Activated naive CD4-positive, alpha-beta T cell treated with Interleukin-2 at 50 U/mL for 16 hours (primary cell): ENCODE measurements at places on chromosomes 5 and 9.

DNA sequence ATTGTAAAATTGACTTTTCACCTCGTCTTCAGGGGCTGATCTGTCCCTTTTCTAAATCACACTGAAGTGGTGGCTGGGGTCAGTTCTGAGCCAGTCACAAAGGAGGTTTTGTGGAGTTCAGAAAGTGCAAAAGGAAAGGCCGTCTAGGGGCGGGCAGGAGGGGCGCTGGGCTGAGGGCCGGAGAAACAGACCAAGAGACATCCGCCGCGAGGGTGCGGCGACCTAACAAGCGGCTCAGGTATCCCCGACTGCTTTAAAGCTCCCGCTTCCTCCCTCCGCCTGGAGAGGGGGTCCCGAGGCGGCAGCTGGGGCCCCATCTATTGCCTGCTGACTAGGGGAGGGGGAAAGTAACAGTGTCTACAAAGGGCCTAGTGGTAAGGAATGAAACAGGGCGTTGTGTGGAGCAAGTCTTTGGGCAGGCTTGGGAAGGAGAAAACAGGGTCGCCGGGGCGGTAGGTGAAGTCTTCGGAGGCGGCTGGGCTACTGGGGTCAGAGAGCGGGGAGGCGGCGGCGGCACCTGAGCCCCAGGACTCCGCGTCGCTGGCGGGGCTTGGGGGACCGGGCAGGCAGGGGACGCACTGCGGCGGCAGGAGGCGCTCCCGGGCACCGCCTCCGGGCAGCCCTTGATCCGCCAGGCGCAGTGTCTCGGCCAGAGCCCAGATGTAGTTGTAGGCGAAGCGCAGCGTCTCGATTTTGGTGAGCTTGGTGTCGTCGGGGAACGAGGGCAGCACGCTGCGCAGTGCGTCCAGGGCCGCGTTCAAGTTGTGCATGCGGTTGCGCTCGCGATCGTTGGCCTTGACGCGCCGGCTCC, 950 bp downstream of the NEUROG1 start:
- DNase-seq: no peak

DNA sequence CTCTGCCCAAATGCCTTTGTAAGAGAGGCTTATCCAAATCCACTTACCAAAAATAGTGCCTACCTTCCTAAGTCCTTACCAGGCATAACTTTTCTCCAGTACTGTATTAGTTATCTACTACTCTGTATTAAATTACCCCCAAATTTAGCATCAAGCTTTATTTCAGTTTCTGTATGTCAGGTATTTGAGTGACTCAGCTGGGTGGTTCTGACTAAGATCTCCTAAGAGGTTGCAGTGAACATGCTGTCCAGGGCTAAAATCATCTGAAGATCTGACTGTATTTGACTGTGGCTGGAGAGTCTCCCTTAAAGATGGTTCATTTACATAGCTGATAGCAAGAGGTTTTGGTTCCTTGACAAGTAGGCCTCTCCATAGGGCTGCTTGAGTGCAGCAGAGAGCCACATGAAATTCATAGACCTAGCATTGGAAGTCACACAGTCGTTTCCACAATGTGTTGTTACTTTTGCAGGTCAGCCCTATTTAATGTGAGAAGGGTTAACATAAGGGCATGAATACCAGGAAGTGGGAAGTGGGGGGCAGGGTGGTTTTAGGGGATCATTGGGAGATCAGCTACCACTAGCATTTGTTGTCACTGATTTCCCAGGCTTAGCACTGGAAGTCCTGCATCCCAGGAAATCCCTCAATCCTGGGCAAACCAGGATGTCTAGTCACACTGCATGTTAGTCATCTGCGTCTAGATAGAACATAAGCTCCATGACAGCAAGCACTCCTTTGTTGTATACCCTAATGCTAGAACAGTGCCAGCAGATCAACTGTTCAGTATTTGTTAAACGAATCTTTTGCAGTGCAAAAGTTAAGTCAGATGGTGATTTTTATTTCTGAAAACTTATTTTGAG, 2.0 kb upstream of the ZNF622 start:
- peak; percentile 3 for DNase-seq

DNA sequence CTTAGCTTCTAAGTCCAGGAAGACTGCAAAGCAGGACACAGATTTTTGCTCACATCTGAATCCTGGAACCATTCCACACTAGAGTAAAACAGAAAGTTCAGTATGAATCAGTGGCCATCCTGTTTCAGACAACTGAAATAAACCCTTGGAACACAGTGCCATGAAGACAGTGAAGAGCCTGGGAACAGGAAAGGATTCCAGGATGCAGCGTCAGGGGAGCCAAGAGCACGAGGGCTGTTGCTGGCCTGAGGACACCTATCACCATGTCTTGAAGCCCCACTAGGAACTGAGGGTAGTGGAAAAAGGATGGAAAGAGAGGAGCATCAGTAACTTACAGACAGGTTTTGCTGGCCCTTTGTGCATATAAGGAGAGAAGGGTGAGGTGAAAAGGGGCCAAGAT, 115.3 kb upstream of the FSTL4 start:
- no peak for DNase-seq

DNA sequence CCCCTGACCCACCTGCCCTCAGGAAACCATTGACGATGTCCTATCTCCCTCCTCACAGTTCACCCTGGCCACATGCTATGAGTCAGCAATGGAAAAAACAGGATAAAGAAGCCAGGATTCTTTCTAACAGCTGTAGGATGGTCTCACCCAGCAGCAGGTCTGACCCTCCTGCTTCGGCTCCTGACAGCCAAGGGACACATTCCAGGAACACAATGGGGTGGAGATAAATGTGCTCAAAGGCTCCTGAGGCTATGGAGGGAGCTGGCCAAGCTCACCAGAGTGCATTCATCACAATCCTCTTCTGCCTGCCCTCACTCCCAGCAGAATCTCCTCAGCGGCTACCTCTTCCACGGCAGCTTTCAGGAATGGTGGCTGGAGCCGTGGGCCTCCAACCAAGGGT, 170.3 kb downstream of the PJA2 start:
- no peak for DNase-seq

DNA sequence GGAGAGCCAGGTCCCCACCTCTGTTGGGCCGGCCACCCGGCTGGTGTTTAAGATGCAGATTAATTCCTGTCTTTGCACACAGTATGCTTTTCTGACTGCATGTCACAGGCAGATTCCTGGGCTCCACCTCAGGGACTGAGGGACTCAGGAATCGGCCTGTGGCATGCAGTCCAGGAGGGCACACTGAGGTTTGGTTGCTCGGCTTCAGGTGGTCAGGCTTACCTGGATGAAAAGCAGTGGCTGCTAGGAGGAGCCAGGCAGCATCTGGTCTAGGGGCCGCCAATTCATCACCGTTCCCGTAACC, 1.1 kb downstream of the WDR5 start:
- no peak for DNase-seq

GRCh38 chr5:116747881-116748280, 173.3 kb upstream of the SEMA6A start:
- DNase-seq: no peak
